ENCODE measurements at places on chromosomes 5 and 9.

- DNase-seq: no peak
Measured at GRCh38 chr9:138050472-138051330, 173.1 kb downstream of the CACNA1B start.

DNA sequence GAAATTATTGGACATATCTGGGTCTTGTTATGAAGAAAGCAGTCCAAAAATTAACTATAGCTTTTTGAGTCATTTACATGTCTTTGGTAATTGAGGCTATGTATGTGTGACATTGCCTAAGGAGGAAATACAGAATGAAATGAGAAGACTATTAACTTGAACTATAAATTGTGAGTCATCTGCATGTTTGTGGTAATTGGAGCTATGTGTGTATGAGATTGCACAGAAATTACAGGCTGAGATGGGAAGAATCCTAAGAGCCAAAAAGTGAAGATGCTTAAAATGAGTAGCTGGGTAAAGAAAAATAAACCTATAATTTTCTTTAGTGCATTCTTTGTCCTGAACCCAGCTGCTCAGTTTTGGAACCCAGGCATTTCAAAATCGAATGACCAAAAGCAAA is 747.6 kb upstream of the EDIL3 start:
- no peak for DNase-seq

DNA sequence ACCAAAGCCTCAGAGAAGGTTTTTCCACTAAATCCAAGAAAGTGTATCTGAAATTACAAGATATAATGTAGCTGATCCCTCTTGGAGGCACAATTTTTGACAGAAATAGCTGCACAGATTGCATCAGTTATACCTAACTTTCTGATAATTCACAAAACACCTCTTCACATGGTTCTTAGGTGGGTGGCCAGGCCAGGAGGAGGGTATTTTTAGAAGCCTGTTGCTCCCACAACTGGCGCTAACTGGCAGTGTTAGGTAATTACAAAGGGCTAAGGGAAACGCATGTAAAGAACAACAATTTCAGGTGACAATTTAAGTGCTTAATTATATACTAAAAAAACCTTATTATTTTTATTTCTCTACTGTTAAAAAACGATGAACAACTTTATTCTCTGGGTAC is 247.9 kb downstream of the BNC2 start:
- DNase-seq: no peak

DNA sequence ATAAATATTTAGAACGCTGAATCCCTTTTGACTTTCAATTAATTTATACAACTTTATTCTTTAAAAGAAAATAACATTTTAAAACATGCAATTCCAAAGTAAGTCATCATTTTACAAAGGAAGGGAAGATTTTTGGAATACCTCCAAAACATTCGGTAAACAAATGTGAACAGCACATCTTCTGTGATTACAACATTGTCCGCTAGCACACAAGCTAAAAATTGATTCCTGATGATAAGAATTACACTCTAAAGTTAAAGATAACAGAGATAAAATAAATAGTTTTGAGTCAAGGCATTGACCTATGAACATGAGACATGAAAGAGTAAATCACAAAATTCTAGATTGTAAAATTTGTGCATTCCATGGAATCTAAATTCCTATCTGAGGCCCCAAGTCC is 56.2 kb upstream of the TRAF1 start:
- DNase-seq: no peak

GRCh38 chr9:93301291-93301811 is 117.4 kb downstream of the WNK2 start:
- DNase-seq: no peak

GRCh38 chr5:137275083-137275482 is 224.0 kb downstream of the SPOCK1 start:
- DNase-seq: no peak

DNA sequence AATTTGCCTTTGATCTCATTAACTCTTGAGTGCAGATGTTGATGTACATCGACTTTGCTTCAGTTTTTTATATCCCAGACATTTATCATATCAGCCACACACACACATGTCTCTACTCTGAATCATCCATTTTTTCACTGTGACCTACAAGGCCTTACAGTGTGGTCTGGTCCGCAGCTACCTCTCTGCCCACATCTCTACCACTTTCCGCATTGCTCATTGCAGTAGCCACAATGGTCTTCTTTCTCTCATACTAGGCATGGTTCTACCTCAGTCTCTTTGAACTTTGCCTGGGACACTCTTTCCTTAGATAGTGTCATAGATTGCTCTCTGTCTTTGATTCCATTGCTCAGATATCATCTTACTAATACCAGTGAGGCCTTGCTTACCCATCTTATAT is 87.9 kb upstream of the FSD1L start:
- DNase-seq: no peak

GRCh38 chr5:180126716-180127681 is 55.4 kb upstream of the RNF130 start:
- no peak for DNase-seq

DNA sequence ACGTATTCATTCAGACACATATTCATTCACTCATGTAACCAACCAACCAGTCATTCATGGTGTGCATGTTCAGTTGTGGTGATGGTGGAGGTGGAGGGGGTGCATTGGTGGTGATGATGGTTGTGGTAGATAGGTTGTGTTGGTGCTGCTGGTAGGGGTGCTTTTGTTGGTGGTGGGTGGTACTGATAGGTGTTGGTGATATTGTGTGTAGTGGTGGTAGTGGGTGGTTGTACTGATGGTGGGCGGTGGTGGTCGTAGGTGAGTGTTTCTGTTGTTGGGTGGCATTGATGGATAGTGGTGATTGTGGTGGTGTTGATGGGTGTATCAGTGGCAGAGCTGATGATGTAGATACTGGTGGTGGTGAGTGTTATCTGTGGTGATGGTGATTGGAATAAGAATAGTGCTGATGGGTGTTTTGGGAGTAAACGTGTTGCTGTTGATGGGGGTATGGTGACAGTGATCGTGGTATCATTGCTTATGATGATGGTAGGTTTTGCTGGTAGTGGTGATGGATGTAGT is 59.8 kb upstream of the SHB start:
- DNase-seq: no peak

- no peak for DNase-seq
Measured at GRCh38 chr5:141478321-141478945, 2.7 kb downstream of the PCDHGC3 start.
